Renal cortex interstitium (tissue), 15 donors: ENCODE measurements at places on chromosomes 2 and 18. TPM values are rescaled to one million over a fixed set of nuclear protein-coding genes. Genes with fewer than 3 reads are reported as not detected.

- no peak for DNase-seq
Observed at GRCh38 chr2:222871291-222871690, 10.5 kb downstream of the ACSL3 start.

GRCh38 chr18:10896851-10897250 is 252.5 kb downstream of the PIEZO2 start:
- DNase-seq: no peak

DNA sequence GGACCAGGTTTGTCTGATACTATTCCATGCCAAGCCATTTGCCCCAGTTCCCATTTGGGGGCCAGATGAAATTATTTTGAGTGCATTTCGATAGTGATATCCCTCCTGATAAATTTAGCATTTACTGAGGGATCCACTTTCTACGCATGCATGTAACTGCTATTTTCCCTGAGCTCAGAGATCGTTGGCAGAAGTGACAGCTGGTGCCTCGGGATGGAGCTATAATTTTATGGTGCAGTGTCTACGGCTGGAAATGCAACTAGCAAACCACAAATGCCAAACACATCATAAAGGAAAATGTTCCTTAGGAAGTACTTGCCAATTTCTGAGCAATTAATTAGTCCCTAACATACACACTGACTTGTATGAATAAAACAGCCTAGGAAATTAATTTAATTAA is 254.8 kb downstream of the SLC8A1 start:
- DNase-seq: no peak

- DNase-seq: no peak
Observed at GRCh38 chr18:24201699-24202687, 63.1 kb downstream of the CABYR start.

GRCh38 chr2:172249986-172250385 is 147.3 kb upstream of the DLX2 start:
- DNase-seq: no peak

GRCh38 chr18:910247-910646 is 5.6 kb downstream of the ADCYAP1 start:
- DNase-seq: no peak

DNA sequence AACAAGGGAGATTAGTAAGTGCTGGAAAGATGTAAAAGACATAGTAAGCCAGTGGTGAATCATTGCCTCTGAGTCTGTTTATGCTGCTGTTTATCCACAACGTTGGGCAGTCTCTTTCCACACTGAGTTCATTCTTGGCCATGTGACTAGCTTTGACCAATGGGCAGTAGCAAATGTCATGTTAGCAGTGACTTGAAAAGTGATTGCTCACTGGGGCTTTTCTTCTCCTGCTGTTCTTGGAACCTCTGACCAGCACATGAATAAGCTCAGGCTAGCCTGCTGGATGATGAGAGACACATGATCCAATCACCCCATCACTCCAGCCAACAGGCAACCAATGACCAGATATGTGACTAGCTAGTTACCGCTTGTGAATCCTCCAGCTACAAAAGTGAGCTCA is 360.4 kb downstream of the SLC4A3 start:
- DNase-seq: no peak

DNA sequence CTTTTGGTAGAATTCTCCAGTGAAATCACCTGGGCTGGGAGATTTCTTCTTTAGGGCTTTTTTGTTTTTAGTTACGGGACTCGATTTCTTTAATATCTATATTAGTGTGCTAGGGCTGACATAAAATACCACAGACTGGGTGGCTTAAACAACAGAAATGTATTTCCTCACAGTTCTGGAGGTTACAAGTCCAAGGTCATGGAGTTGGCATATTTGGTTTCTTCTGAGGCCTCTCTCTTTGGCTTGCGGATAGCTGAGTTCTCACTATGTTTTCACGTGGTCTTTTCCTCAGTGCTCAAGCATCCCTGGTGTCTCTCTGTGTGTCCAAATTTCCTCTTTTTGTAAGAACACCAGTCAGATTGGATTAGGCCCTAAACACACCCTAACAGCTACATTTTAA is 208.5 kb upstream of the DTNA start:
- no peak for DNase-seq

DNA sequence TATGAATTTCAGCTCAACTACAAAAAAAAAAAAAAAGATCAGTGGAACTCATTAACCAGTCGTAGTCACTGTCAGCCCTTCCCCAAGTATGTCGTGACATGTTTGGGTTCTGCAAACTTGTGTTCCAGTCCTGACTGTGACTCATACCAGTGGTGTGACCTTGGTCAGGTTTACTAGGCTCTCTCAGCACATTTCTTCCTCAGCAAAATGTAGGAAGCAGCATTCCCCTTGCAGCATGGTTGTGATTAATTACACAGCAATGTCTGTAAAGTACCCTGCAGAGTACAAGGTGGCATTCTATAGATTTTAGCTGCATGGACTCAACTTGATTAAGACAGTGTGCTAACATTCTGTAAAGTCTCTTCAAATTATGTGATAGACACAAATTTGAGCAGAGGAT is 156.9 kb downstream of the LAMA1 start:
- no peak for DNase-seq

DNA sequence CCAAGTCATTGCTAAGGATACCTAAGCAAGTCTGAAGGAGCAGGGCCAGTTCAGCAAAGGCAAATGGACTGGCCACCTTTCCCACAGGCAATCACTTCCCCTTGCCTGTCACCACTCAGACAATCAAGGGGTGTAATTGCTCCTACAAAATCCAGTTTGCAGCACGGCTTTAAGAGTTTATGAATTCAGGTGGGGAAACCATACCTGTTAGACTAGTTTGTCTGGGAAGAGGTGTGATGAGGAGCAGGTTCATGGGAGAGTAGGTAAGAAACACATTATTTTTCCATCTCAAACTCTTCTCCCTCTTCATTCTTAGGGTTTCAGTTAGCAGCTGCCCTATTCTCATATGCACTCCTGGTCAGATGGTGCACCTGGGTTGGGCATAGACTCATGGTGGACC is 102.5 kb downstream of the EVA1A start:
- DNase-seq: no peak

GRCh38 chr2:96161898-96162297 is 16.7 kb upstream of the DUSP2 start:
- DNase-seq: no peak

- DNase-seq: no peak
Observed at GRCh38 chr18:29862824-29863223, 1179.7 kb downstream of the DSC3 start.

DNA sequence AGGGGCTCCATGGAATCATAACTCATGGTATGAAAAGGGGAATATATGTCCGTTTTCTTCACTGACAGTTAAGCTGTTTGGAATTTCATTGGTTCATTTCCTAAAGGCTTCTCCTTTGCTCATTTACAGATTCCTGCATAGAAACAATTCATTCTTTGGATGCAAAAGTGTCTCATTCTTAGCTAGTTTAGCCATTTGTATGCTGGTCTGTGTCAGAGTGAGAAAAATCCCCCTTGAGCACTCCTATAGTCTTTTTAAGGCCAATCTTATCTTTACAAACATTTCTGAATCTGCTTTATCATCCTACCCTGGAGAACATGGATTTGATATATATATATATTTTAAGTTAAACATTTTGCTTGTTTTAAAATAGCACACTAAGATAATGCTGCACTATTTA is 1260.9 kb upstream of the NRXN1 start:
- DNase-seq: no peak

- DNase-seq: no peak
Observed at GRCh38 chr2:197191940-197192322, 118.6 kb downstream of the ANKRD44 start.

- no peak for DNase-seq
Observed at GRCh38 chr2:228103379-228103778, 78.1 kb downstream of the SPHKAP start.

- no peak for DNase-seq
Observed at GRCh38 chr2:23476786-23477185, 91.8 kb downstream of the KLHL29 start.

DNA sequence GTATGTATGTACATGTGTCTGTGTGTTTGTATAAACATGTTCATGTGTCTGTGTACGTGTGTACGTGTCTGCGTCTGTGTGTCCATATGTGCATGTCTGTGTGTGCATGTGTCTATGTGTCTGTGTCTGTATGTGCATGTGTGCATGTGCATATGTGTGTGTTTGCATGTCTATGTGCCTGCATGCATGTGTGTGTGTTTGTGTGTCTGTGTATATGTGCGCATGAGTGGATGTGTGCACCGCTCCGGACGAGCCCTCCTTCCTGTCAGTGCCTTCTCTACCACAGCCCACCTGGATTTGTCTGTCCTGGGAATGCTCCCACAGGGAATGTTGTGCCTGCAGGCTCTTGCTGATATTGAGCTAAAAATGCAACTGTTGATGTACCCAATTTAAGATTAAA is 113.3 kb upstream of the EPC2 start:
- no peak for DNase-seq

GRCh38 chr2:42183775-42184174 is 14.6 kb downstream of the EML4 start:
- no peak for DNase-seq

GRCh38 chr18:74996055-74996454 is 212.9 kb downstream of the PTGR3 start:
- DNase-seq: no peak

DNA sequence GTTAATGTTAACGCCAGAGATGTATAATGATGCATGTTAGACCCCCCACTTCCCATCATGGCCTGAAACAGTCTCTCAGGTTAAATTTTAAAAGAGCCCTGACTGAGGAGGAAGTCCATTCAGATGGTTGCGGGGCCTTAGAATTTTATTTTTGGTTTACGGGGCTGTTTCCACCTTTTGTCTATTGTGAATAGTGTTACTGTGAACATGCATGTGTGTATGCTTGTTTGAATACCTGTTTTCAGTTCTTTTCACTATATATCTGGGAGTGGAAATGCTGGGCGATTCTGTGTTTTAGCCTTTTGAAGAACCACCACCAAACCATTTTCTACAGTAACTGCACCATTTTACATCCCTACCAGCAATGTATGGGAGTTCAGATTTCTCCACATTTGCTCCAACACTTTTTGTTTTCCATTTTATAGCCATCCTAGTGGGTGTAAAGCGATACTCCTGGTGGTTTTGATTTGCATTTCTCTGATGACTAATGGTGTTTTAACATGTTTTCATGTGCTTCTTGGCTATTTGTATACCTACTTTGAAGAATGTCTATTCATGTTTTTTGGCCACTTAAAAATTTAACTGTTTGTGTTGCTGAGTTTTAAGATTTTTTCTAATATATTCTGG is 133.0 kb downstream of the MYO3B start:
- no peak for DNase-seq

- DNase-seq: no peak
Observed at GRCh38 chr2:200353874-200354273, 47.4 kb downstream of the SPATS2L start.

- no peak for DNase-seq
Observed at GRCh38 chr2:237075749-237076599, 9.7 kb upstream of the COPS8 start.

Gene RGPD3
- 0.25 TPM for polyA plus RNA-seq

Gene THADA
- 34.5 TPM for polyA plus RNA-seq

Gene SMARCAL1
- 31.6 TPM for polyA plus RNA-seq

Gene MYO5B
- 27.1 TPM for polyA plus RNA-seq

Gene CCDC93
- 59.5 TPM for polyA plus RNA-seq
